NCI-H1105 treated with DMSO at 0.1 percent for 48 hours (cell line): ENCODE measurements at places on chromosomes 3 and 15.

GRCh38 chr3:193981504-193981903 is 154.4 kb upstream of the HES1 start:
- no peak for DNase-seq

GRCh38 chr3:16515885-16516420 is 2.5 kb upstream of the RFTN1 start:
- DNase-seq, result no peak

DNA sequence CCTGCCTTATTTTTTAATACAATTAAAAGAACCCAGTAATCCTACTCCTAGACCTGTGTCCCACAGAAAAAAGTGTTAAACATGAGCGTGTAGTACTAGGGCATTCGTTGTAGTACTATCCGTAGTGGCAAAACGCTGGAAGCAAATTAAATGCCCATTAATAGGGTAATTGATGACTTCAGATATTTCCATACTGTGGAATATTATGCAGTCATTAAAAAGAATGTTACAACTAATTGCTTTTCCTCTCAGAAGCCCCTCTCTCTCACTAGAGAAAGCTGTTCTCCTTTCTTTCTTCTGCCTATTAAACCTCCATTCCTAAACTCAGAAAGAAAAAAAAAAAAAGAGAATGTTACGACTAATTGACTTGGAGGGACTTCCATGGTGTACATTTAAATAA is 2.7 kb downstream of the BBS4 start:
- no peak for DNase-seq

DNA sequence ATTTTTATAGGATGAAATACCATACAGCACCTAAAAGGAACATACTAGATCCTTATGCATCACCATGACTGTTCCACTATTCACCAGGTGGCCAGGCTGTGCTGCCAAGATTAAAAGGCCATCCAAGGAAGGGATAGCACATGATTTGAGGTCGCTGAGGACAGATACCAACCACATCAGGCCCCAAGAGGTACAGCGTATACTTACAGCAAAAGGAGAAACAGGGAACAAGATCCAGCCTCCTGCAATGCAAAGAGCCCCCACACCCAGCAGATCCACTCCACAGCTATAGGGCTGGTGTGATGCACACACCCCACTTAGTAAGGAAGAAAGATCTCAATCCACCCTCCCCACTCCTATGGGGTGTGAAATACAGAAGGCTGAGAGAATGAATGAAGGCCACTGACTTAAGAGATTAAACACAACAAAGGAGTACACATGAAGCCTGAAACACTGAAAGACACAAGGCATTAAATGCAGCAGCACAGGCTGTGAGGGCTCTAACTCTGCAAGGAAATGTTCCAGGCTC is 32.0 kb upstream of the ZNF445 start:
- DNase-seq, result no peak

- DNase-seq, result no peak
These were observed 5.6 kb downstream of the RAB6B start for GRCh38 chr3:133890037-133890436.

DNA sequence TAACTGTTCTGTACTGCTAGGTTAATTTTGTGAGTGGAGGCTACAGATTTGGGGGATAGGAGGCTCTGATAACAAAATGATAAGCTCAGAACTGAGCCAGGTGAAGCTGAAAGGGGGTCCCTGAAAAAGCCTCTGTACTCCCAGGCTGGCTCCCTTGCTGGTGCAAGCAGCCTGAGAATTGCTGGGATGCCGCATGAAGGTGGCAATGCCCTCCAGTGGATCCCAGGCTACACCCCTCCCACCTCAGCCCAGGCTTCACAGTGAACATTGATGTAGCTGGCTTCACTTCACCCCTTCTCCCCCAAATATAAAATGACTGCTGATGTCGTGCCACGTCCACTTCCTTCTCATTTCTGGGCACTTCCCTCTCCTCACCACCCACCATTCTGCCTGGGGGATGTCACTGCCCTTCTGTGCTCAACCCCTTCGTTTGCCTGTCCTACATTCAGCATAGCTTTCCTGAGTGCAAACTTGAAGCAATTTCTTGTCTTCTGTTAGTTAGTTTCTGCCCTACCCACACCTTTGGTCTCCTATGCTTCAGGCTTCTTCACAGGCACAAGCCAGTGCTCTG is 9.7 kb upstream of the ARHGEF26 start:
- DNase-seq, result no peak

DNA sequence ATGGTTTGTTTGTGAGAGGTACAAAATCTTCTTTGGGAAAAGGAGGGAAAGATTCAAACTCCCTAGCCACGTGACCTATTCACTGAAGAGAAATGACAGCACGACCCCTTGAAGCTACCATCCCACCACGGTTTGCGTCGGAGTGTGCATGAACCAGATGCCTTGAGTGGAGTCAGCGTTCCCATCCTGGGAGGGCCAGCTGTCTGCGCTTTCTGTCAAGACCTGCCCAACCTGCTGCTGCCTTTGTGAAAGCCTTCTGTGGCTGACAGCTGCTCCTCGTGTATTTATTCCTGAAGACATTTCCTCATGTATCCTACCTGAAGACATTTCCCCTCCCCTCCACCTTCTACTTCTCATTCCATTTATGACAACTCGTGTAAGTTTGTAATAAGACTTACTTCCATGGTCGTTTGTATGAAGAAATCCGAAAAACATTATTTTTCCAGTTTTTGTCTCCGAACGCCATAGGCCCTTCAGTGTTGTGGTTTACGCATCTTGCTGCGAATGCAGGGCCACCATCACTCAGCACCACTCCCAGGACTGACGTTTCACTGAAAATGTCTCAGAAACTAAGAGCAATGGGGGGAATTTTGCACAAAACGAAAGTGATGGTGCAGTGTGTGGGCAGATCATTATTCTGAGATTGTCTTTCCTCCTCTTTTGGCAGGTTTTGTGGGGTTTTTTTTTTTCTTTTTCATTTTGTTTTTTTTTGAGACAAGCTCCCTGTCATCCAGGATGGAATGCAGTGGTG is 18.9 kb downstream of the EBLN2 start:
- DNase-seq, result no peak

DNA sequence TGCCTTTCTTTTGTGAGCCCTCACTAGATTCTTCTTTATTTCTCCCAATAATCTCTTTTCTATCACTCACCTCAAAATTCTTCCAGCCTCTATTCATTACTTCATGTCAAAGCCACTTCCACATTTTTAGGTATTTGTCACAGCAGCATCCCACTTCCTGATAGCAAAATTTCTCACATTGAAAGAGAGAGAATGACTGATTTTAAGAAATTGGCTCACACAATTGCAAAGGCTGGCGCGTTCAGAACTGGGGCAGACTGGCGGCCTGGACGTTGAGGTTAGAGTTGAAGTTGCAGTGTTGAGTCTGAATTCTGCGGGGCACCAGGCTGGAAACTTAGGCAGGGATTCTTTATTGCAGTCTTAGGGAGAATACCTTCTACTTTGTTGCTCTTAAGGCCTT is 117.9 kb downstream of the LRRC28 start:
- DNase-seq, result no peak

DNA sequence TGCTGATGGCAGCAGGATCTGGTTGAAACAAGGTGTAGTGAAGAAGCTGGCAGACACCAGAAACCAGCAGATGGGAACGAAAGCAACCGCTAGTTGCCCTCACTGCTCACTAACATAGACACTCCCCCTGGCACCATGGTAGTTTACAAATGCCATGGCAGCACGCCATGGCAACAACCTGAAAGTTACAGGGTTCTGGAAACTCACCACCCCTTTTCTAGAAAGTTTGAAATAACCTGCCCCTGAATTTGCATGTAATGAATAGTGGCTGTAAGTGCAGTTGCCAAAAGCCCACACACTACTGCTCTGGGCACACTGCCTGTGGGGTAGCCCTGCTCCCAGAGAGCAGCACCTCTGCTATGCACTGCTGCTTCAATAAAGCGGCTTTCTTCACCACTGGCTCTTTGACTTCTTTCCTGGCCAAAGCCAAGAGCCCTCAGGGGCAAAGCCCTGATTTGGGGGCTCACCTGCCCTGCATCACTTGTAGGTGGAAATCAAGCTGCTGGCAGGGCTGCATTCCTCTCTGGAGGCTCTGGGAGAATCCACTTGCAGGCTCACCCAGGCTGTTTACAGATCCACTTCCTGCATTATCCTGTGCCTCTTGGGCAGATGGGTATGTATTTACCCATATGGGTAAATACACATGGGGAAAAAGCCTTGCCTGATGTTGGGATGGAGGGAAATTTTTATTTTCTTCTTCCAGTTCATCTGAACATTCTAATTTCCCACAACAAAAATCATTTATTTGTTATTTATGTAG is 2.0 kb upstream of the GP9 start:
- no peak for DNase-seq

GRCh38 chr15:75126864-75127580 is 74.7 kb upstream of the C15orf39 start:
- no peak for DNase-seq

DNA sequence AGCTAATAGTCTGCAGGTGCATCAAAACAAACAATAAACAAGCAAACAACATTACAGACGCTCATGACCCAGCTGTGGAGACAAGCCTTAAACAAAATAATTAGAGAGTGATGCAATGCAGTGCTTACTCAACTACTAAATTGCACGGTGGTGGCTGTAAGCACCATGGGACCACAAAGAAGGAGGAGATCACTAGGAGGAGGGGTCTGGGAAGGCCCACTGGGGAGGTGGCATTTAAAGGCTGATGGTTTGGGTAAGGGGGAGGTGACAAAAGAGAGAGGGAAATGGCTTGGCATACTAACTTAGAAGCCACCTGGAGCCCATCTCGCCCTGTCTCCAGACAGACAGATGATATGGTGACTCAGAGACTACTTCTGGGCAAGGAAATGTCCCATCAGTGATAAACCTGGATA is 516.7 kb downstream of the FOXP1 start:
- no peak for DNase-seq

GRCh38 chr3:174330303-174330702 is 528.8 kb upstream of the NAALADL2 start:
- DNase-seq, result no peak

GRCh38 chr15:40763801-40764628 is at the start of gene GCHFR:
Gene GCHFR (plus strand): TSS chr15:40764068. CDS start chr15:40764181, 113 bp downstream.
- DNase-seq, result no peak

DNA sequence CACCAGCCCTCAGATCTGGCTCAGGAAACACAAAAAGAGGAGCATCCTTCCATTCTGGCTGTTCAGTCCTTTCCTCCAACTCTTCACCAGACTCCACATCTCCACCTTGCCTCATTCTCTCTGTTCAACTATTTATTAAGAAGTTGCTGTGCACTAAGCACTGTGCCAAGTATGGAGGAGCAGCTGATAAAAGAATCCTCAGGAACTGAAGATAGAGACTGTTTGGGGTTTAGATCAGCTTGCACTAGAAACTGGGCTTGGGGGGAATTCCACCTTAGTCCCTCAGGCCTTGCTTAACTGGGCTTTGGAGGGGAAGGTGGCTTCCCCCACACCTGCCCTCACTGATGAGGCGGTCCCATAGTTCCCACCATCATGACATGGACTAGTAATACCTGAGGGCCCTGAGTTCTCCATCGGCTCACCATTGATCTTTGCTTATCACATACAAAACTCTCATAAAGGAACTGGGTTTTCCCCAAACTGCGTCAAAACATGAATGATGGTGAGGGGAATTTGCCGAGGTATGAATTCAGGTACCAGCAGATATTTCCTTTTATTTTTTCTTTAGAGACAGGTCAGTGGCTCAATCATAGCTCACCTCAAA is 1.7 kb upstream of the CCR8 start:
- no peak for DNase-seq

DNA sequence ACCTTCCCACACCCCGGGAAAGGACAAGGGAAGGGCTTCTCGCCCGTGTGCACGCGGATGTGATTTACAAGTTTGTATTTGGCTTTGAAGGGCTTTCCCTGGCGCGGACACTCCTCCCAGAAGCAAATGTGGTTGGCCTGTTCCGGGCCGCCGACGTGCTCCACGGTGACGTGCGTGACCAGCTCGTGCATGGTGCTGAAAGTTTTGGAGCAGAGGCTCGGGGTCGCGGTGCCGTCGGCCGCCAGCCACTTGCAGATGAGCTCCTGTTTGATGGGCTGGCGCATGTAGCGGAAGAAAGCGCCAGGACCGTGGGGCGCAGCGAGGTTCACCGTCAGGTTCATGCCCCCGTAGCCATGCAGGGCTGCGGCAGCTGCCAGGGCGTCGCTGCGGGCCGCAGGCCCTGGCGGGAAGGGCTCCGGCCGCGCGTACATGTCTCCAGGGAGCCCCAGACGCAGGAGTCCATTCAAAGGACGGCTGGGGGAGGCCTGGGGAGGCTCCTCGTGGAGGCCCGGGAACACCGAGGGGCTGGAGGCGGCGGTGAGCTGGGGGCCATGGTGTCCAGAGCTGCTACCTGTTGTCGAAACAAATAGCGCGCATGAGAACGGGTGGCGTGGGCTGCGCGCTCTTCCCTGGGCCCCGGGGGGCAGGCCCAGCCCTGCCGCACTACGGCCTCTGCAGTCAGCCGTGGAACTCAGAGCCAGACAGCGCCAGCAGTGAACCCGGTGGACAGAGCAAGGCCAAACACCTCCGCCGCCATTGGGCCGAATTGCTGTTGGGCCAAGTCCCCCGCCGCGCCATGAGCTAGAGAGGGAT is 10.2 kb downstream of the ZIC4 start:
- no peak for DNase-seq

GRCh38 chr15:57591237-57591821 is 375 bp upstream of the MYZAP start:
- peak; percentile 8 for DNase-seq

DNA sequence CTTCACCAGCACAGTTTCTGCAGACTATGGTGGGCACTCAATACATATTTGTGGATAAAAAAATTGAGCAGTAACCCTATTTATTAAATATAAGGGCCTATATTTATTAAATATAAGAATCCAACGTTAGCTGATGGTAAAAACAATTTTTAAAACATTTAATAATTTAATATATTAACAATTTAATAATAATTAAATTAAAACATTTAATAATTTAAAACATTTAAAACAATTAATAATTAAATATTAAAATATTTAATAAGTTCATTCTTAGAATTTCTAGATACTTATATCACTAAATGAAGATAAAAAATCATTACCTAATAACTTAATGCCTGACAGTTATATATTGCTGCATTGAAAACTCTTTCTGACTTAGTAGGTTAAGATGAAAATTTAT is 880.2 kb upstream of the EPHA6 start:
- no peak for DNase-seq

DNA sequence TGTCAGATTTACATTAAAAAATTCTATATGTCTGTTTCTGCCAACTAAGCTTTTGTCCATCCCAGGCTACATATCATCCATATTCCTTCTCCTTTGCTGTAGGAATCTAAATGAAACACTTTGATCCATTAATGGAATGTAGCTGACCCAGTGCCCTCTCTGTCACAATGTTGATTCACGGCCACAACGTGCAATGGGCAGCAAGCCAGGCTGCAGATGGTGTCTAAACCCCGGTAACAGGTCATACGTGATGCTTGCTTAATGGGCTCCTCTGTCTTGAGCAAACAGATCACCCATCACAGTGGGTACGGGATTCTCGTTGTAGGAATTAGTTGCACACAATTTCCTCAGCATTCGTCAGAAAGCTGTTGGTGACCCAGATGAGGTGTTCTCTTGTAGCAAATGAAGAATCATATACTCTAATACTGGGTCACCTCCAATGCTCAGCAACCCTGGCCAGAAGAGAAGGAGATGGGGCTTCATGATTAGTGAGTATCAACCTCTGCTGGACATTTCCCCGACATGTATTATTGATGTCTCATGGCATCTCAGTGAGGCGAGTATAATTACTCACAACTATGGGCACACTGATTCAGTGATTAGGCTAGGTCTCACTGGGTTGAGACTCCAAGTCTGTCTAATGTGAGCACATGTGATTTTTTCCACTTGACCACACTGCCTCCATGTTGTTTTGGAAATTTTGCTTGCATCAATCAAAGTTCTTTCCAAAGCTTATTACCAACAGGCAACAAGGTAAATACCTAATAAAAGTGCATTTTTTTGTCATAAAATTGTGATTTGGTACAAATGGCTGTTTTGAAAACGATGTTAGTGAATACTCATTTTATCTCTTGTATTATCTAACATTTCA is 12.9 kb upstream of the DCBLD2 start:
- peak; percentile 19 for DNase-seq
